ENCODE measurements at places on chromosomes 6 and 20. TPM values are rescaled to one million over a fixed set of nuclear protein-coding genes. Genes with fewer than 3 reads are reported as not detected.

GRCh38 chr6:130771741-130772140, 55.5 kb upstream of the SMLR1 start:
- H3K27me3 ChIP-seq, result no peaks in the 10 kb centered on the region
- no peaks in the 10 kb centered on the region for H3K4me1 ChIP-seq
- no peak overlapping the region for H3K27ac ChIP-seq
- H3K36me3 ChIP-seq, result no peaks in the 10 kb centered on the region
- no peak overlapping the region for H3K4me3 ChIP-seq

The STMND1 gene
- not detected for total RNA-seq

DNA sequence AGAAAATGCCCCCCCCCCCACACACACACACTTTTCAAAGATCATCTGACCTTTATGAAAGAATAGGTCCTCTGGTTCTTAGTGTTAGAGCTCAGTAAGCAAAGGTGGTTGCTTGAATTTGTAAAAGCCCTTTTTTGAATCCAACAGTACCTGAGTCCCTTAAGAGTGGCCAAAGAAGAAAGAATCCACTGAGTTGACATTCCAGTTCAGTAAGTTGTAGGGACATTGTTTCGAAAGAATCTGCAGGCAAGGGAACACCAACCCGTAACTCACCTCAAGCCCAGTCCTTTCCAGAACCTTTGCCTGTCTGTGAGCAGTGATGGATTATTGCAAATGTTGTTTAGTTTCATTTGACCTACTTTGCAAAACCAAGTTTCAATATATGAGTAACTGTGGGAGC, 64.2 kb upstream of the MAP3K4 start:
- H3K4me1 ChIP-seq, result no peaks in the 10 kb centered on the region
- H3K36me3 ChIP-seq, result no peaks in the 10 kb centered on the region

The SIRPB2 gene
- total RNA-seq, result not detected

The SYCP2L gene
- total RNA-seq, result 4.9 TPM

The COL21A1 gene
- not detected for total RNA-seq

The VSTM2L gene
- 0.69 TPM for total RNA-seq

The TENT5A gene
- total RNA-seq, result 11.2 TPM

DNA sequence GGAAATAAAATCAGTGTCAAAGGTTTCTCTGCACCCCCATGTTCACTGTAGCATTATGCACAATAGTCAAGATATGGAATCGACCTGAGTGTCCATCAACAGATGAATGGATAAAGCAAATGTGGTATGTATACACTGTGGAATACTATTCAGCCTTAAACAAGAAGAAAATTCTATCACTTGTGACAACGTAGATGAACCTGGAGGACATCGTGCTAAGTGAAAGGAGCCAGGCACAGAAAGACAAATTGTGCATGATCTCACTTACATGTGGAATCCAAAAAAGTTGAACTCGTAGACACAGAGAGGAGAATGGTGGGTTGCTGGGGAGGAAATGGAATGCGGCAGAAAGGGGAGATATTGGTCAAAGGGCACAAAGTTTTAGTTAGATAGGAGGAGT, 136.3 kb upstream of the ESR1 start:
- no peaks in the 10 kb centered on the region for H3K27me3 ChIP-seq
- peaks cover 45% of the 10 kb centered on the region for H3K4me1 ChIP-seq
- no peak for DNase-seq
- H3K27ac ChIP-seq, result no peak overlapping the region
- H3K36me3 ChIP-seq, result no peaks in the 10 kb centered on the region

- no peaks in the 10 kb centered on the region for H3K36me3 ChIP-seq
- no peak overlapping the region for H3K4me3 ChIP-seq
- DNase-seq, result no peak
- no peaks in the 10 kb centered on the region for H3K4me1 ChIP-seq
- peaks cover 25% of the 10 kb centered on the region for H3K27me3 ChIP-seq
- no peak overlapping the region for H3K27ac ChIP-seq
Observed at GRCh38 chr20:22540832-22541231, 43.5 kb downstream of the FOXA2 start.

DNA sequence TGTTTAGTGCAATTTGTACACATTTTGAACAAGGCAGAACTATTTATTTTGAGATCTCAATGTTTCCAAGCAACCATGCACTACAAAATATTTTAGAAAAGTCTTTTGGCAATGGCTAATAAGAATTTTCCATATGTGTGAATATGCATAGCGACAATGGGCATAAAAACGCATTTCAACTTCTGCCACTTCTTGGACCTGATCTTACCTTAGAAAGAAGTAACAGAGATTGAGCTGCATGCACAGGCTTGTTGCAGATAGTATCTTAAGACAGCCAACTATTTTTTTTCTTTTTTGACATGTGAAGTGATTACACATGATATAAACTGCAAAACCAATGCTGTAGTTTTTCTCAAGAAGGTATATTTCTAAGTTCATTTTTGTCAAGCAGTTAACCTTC, 210.4 kb upstream of the PHACTR1 start:
- H3K27ac ChIP-seq, result no peak overlapping the region
- H3K27me3 ChIP-seq, result no peaks in the 10 kb centered on the region
- no peak for DNase-seq
- no peaks in the 10 kb centered on the region for H3K36me3 ChIP-seq
- H3K4me1 ChIP-seq, result no peaks in the 10 kb centered on the region

- peaks cover 34% of the 10 kb centered on the region for H3K4me1 ChIP-seq
- H3K27me3 ChIP-seq, result no peaks in the 10 kb centered on the region
- no peak overlapping the region for H3K27ac ChIP-seq
- DNase-seq, result no peak
- no peaks in the 10 kb centered on the region for H3K36me3 ChIP-seq
Observed at GRCh38 chr6:105992315-105992961, 93.7 kb upstream of the PRDM1 start.

GRCh38 chr6:99608059-99608885, 1.6 kb downstream of the PRDM13 start:
- no peak overlapping the region for H3K4me3 ChIP-seq
- no peaks in the 10 kb centered on the region for H3K36me3 ChIP-seq
- H3K27me3 ChIP-seq, result no peaks in the 10 kb centered on the region
- no peaks in the 10 kb centered on the region for H3K4me1 ChIP-seq

The BTNL2 gene
- total RNA-seq, result not detected

DNA sequence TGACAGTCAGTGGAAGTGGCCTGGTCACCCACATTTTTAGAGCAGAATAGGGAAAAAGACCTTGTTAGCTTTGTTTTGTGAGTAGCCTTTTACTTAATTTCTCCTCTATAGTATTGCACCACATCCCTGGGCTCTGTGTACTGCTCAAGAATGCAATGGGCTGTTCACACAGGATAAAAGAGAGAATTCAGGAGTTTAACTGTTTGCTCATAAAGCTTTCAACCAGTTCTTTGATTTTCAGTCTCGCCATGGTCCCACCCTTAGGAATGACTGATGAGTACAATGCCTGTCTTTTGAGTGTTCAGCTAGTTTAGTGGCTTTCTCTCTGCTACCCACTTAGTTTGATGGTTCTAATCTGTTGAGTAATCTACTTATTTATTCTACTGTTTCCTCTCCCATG, 129.7 kb downstream of the PLG start:
- no peaks in the 10 kb centered on the region for H3K36me3 ChIP-seq
- no peak for DNase-seq
- H3K27me3 ChIP-seq, result no peaks in the 10 kb centered on the region
- H3K27ac ChIP-seq, result no peak overlapping the region
- H3K4me1 ChIP-seq, result no peaks in the 10 kb centered on the region

GRCh38 chr20:24683676-24684075, 214.2 kb downstream of the SYNDIG1 start:
- no peak overlapping the region for H3K4me3 ChIP-seq
- H3K4me1 ChIP-seq, result no peaks in the 10 kb centered on the region
- H3K27ac ChIP-seq, result no peak overlapping the region
- DNase-seq, result no peak
- H3K27me3 ChIP-seq, result no peaks in the 10 kb centered on the region
- H3K36me3 ChIP-seq, result no peaks in the 10 kb centered on the region

- H3K4me3 ChIP-seq, result peak overlapping the region; percentile 72
- DNase-seq, result no peak
- H3K27ac ChIP-seq, result peak overlapping the region; percentile 22
- no peaks in the 10 kb centered on the region for H3K36me3 ChIP-seq
- no peaks in the 10 kb centered on the region for H3K27me3 ChIP-seq
- peaks cover 20% of the 10 kb centered on the region for H3K4me1 ChIP-seq
Observed at GRCh38 chr20:63554361-63555278, 661 bp downstream of the FNDC11 start.

The SAMD10 gene
- 4.2 TPM for total RNA-seq

The NUP153 gene
- 51.6 TPM for total RNA-seq

DNA sequence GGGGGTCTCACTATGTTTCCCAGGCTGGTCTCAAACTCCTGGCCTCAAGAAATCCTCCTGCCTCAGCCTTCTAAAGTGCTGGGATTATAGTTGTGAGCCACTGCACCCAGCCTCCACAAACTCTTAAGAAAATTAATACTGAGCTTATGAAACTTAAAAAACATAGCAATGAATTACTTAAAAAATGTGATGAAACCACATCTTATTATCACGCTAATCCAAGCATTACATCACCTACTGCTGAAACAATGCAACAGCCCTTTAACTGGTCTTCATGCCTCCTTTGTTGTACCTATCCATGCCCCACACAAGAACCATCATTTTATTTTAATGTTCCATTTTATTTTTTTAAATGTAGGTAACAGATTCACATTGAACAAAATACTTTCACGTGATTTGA, 24.9 kb downstream of the SESN1 start:
- no peaks in the 10 kb centered on the region for H3K27me3 ChIP-seq
- DNase-seq, result no peak
- no peak overlapping the region for H3K27ac ChIP-seq
- no peak overlapping the region for H3K4me3 ChIP-seq

GRCh38 chr20:38178065-38178491, 13.0 kb upstream of the TGM2 start:
- H3K27me3 ChIP-seq, result no peaks in the 10 kb centered on the region
- no peak for DNase-seq
- H3K4me3 ChIP-seq, result no peak overlapping the region
- H3K4me1 ChIP-seq, result peaks cover 12% of the 10 kb centered on the region

- H3K27me3 ChIP-seq, result no peaks in the 10 kb centered on the region
- H3K27ac ChIP-seq, result peak within 1 kb of the TSS; percentile 97
- H3K4me1 ChIP-seq, result peaks cover 51% of the 10 kb centered on the region
- peaks cover 18% of the 10 kb centered on the region for H3K36me3 ChIP-seq
Observed at GRCh38 chr20:3795511-3796468, at the start of gene CDC25B. Gene CDC25B (plus strand): TSS chr20:3796310. CDS start chr20:3796532, 222 bp downstream.

GRCh38 chr20:34768096-34768495, 57.4 kb downstream of the NCOA6 start:
- DNase-seq, result no peak
- H3K27ac ChIP-seq, result no peak overlapping the region
- H3K4me1 ChIP-seq, result no peaks in the 10 kb centered on the region

The ZNF318 gene
- 15.2 TPM for total RNA-seq

The C6orf15 gene
- not detected for total RNA-seq

The DLL1 gene
- 5.3 TPM for total RNA-seq

The PTP4A1 gene
- total RNA-seq, result 123 TPM

GRCh38 chr20:10654630-10655029, 19.2 kb downstream of the JAG1 start:
- no peak overlapping the region for H3K27ac ChIP-seq
- no peak overlapping the region for H3K4me3 ChIP-seq
- no peaks in the 10 kb centered on the region for H3K4me1 ChIP-seq
- H3K27me3 ChIP-seq, result no peaks in the 10 kb centered on the region

The HLA-DPA1 gene
- total RNA-seq, result 0.89 TPM

GRCh38 chr6:34236131-34236442, 586 bp upstream of the HMGA1 start:
- peak overlapping the region; percentile 95 for H3K27ac ChIP-seq
- no peaks in the 10 kb centered on the region for H3K27me3 ChIP-seq
- no peak for DNase-seq

DNA sequence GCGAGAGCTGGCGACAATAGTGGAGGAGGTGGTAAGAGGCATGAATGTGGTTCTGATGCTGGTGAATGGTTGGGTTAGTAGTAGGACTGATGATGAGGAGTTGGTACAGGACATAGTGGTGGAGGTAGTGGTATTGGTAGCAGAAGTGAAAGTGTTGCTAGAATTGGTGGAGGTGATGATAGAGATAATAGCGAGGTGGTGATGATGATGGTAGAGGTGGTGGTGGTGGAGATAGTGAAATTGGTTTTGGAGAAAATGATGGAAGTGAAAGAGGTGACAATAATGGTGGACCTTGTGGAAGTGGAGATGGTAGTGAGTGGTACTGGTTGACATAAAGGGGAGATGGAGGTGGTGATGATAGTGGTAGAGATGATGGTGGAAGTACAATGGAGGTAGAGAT, 360.2 kb upstream of the JAG1 start:
- H3K4me3 ChIP-seq, result no peak overlapping the region
- DNase-seq, result no peak
- no peaks in the 10 kb centered on the region for H3K27me3 ChIP-seq
- no peaks in the 10 kb centered on the region for H3K36me3 ChIP-seq

DNA sequence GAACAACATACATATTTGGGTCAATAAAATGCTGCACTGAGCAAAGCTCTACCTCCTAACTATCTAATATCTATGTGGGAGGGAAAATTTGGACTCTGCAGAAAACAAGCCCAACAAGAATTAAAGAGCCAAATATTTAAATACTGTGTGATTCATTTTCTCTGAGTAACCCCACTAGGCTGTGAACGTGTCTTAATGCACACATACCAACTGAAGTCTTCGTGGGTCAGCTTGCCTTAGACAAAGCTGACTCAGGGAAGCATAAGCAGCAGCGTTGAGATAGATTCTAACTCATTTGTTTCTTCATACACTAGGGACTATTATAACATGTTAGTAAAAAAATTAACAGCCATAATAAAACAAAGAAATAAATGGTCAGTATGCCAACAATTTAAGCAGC, 114.3 kb downstream of the GJA1 start:
- H3K27ac ChIP-seq, result no peak overlapping the region
- H3K27me3 ChIP-seq, result no peaks in the 10 kb centered on the region
- DNase-seq, result no peak
- H3K4me3 ChIP-seq, result no peak overlapping the region

DNA sequence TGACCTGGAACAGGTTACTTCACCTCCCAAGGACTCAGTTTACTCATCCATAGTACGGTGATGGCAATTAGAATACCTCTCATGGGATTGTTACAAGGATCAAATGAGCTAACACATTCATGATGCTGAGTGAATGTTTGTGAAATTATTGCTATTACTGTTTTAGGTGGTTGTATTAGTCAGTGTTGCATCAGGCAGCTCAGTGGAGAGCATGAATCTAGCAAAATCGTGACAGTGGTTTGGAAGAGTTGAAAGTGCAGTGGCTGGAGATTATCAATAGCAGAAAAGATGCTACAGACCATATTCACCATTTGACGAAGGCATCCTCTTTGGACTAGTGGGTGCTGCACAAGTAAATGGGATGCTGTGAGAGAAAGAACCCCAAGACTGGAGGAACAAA, 50.4 kb upstream of the CTNNBL1 start:
- H3K4me1 ChIP-seq, result no peaks in the 10 kb centered on the region
- DNase-seq, result no peak
- no peak overlapping the region for H3K27ac ChIP-seq
- no peak overlapping the region for H3K4me3 ChIP-seq
- H3K27me3 ChIP-seq, result peaks cover 80% of the 10 kb centered on the region

GRCh38 chr6:119678961-119679360, 329.4 kb upstream of the MAN1A1 start:
- DNase-seq, result no peak
- no peaks in the 10 kb centered on the region for H3K27me3 ChIP-seq
- no peak overlapping the region for H3K27ac ChIP-seq
- H3K4me1 ChIP-seq, result no peaks in the 10 kb centered on the region
- H3K36me3 ChIP-seq, result no peaks in the 10 kb centered on the region
- no peak overlapping the region for H3K4me3 ChIP-seq
